ENCODE measurements at places on chromosomes 12 and 14.
A peak's percentile ranks its signal among the peaks of the same experiment; 100 is the strongest.

DNA sequence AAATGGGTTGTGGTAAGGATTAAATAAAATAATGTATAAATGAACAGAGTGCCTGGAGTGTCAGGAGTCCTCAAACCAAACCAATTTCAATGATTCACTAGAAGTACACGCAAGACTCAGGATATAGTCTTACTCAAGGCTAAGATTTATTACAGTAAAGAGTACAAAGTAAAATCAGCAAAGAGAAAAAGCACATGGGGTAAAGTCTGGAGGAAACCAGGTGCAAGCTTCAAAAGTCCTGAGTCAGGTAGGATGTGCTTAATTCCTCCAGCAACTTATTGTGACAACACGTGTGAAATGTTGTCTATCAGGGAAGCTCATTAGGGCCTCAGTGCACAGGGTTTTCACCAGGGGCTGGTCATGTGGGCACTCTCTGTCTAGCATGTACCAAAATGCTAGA lies 105.8 kb upstream of the NAP1L1 start:
- no peak for DNase-seq

DNA sequence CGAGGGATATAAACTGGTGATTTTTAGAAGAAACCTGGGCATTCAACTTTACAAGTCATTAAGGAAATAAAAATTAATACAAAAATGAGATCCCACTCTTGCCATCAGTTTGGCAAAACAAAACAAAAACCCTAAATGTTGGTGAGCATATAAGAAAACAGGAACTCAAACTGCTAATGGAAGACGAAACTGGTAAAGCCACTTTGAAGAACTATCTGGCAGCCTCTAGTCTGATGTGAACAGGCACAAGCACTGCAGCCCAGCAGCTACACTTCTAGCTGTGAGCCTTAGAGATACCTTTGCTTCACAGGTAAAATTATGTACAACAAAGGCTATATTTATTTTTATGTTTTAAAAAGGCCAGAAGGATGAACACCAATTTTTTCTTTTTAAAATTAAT lies 459.6 kb downstream of the ZFP36L1 start:
- no peak for DNase-seq

DNA sequence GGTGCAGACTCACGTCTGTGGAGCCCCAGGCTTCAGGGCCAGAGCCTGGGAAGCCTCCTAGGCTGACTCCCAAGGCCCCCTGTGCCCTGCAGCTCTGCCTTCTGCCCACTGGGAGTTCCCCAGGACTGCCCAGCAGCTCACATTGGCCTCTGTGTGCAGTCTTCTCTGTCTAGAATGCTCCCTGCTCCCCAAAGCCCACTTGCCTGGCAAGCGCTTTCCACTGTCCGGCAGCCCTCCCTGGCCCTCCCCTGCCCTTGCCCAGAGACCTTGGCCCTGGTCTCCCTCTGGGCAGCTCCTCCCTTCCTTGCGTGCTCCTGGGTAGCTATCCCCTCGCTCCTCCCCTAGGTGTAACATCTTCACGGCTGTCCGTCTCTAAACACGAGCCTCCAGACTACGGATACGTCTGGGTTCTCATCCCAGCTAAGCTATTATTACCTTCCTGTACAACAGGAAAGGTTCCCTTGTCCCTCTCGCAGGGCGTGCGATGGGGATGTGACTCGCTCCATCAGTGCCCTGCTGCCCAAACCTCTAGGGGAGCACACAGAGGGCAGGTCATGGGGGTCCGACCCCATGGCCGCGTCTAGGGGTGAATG lies 325.5 kb upstream of the RTL1 start:
- no peak for DNase-seq

- DNase-seq, result no peak
Measured at GRCh38 chr14:69315301-69315700, 55.3 kb downstream of the GALNT16 start.

DNA sequence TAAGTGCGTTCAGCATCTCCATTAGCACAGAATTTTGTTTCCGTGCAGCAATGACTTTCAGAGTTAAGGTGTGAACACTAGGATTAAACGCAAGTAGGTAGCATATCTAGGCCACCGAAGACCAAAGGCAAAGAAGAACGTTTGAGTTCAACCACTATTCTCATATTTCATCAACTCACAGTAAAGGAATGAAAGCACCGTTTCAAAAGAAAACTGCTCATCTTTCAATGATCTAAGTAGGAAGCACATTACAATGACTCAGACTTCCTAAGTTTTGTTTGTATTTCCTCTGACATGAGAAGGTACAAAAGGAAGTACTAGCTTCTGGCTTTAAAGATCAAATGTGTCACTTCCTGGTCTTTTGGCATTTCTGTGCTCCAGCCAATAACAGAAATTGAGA lies 57.6 kb downstream of the ACADS start:
- DNase-seq, result no peak

GRCh38 chr12:11681207-11681606 lies 31.7 kb downstream of the ETV6 start:
- no peak for DNase-seq

- DNase-seq, result no peak
Measured at GRCh38 chr14:102215071-102215470, 75.4 kb downstream of the WDR20 start.

DNA sequence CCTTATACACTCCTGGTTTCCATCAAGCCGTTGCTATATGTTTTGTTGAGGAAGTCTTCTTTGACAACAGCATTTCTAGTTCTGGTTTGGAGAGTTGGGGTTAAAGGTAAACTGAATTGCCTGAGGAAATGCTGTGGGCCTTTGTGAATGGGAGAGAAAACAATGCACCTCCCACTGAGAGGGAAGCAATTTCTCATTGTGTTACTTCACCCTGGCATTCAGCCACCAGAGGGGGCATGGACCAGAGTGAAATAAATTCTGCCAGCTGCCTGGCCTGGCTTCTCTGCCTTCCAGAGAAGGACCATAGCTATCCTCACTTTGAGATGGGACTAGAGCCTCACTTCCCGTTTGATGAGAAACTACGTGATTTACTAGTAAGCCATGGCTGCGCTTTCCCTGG lies 475.3 kb downstream of the EGLN3 start:
- peak; percentile 3 for DNase-seq

DNA sequence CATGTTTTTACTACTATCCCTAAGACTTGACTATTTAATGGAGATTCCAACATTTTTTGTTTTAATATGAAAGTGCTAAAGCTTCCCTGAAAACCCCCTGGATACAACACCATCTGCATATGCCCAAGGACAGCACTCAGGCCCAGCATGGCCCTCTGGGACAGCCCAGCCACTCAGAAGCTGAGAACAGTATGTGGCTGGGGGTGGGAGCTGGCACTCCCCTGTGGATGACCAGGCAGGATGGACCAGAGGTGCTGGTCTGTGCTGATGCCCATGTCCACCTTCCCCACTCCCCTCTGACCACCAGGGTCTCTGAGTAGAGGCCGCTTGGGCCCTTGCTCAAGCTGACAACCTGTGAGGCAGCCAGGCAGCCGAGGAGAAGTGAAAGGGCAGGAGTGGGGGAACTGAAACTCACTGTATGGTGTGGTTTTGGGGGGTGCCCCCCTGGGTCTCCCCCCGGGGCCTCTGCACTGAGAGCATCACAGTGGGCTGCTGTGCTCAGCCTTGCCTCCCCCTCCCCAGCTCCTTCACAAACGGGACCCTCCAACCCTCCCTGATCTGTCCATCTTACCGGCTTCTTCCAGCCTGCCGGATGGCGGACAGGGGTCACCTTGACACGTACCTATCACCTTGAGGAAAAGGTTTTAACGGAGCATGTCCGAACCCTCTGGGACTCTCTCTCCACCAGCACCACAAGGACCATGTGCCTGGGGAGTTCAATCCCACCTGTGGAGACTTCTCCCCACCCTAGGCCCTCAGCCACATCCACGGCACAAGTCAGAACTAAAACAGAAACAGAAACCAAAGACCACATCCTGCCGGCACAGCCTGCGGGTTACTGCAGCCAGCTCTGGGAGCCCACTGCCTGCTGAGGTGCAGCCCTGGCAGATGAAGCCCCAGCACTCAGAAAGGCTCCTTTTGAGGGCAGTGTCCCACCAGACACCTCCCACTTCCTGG lies at the start of gene TMEM229B:
TMEM229B (minus strand) TSS at position 785 of the 957 bp plus-strand sequence. CDS start 14,798 bp downstream, outside the sequence.
- DNase-seq, result peak; percentile 83

DNA sequence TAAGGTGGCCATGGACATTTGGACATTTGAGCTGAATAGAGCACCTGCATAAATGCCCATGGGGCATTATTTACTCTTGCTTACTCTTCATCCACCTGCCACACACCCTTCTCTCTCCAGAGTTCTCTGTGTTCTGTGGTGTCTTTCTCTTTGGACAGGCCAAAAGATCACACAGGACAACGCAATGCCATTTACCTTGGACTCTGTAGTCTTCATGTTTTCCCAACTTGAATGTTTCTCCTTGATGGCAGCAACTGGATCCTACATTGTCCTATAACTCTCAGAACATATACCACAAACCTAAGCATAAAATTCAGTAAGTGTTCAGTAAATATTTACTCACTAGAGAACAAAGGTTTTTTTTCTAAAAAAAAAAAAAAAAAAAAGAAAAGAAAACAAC lies 41.7 kb upstream of the PTHLH start:
- DNase-seq, result no peak

- DNase-seq, result peak; percentile 31
Measured at GRCh38 chr12:12070674-12071656, at the start of gene BCL2L14. TSS of gene BCL2L14 (plus strand) at chr12:12070939. CDS start at chr12:12079306, 8,367 bp downstream.

DNA sequence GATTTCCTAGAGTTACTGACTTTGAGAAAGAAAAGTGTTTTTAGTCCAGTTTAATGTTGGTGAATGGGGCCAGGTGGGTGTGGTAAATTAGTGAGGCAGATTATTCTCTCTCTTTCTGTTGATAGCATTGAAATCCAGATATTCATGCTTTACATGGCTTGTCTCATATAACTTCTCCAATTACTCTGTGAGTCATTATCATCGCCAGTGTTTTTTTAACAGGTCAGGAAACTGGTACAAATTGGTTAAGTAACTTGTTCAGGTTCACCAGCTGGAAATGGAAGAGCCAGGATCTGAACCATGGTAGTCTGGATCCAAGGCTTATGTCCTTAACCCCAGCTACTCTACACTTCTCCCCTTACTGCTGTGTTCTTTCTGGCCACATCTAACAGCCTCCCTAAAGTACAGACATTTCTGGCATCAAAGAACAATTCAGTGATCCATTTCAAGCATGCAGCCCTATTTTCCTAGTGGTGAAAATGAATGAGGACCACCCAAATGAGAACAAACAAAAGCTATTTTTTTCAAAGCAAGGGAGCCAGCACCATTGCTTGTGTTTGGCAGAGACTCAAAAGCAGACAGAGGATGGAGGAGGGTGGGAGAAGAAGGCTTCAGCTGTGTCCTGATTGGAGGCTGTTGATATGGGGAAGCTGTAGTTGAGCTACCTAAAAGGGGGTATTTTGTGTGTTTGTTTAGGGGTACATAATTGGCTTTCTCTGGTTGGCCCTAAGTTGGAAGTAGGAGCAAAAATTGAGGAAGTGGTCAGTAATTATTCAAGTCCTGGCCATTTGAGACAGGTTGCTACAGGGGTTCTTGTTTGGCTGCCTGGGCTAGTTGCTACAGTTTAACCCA lies 1.7 kb downstream of the IRAK3 start:
- no peak for DNase-seq

All from CD4-positive, alpha-beta T cell treated with Interleukin-17A for 1 hour (primary cell).